GM04504 (cell line): ENCODE measurements at places on chromosomes 12 and 14.

DNA sequence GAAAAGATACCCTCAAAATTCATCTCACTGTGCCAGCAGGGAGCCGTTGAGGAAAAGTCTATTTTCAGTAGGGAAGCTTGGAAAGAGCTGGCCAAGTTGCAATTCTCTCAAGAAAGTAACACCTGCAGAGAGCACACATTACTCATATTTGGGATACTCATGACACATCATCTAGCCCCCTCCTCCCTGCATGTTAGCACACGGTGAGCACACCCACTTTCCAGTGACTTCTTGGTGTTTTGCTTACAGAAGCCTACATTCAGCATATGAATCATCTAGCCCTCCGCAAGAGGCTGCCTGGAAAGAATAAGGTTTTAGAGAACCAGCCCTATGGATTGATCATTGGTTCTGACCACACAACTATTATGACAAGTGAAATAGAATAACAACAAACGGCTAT, 124.5 kb downstream of the PTPRO start:
- no peak for DNase-seq

GRCh38 chr12:108082485-108082884, 46.6 kb upstream of the WSCD2 start:
- DNase-seq, result no peak

DNA sequence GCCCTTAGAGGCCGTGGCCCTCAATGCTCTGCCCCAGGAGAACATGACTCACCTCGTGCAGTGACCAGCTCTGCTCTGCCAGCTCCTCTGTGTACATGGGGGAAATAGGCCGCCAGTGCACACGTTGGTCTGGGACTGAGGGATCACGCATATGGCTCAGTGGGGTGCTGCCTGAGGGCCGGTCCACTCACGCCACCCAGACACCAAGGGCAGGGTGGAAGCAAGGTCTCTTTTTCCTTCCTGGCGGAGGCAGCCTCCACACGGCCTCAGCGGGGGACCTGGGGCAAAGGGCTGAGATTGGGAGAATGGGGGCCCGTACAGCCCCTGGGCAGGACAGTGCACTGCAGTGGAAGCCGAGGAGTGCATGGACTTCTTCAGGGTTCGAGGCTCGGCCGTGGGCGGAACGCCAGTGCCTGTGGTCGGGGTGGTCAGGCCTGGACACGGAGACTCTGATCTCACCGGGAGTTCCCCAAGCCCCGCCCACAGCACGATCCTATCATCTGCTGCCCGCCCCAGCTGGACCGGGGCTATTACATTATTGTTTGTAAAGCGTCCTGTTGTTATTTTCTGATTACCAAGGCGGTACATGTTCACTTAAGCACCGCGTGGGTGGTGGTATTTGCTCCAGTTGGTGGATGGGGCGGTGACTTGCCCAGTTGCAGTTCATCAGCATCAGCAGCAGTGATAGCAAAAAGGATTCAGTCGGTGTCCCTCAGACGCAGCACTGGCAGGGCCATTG, 38.8 kb upstream of the TDRD9 start:
- DNase-seq, result no peak

- DNase-seq, result no peak
Measured at GRCh38 chr14:43665570-43666267, 841.4 kb downstream of the FSCB start.

DNA sequence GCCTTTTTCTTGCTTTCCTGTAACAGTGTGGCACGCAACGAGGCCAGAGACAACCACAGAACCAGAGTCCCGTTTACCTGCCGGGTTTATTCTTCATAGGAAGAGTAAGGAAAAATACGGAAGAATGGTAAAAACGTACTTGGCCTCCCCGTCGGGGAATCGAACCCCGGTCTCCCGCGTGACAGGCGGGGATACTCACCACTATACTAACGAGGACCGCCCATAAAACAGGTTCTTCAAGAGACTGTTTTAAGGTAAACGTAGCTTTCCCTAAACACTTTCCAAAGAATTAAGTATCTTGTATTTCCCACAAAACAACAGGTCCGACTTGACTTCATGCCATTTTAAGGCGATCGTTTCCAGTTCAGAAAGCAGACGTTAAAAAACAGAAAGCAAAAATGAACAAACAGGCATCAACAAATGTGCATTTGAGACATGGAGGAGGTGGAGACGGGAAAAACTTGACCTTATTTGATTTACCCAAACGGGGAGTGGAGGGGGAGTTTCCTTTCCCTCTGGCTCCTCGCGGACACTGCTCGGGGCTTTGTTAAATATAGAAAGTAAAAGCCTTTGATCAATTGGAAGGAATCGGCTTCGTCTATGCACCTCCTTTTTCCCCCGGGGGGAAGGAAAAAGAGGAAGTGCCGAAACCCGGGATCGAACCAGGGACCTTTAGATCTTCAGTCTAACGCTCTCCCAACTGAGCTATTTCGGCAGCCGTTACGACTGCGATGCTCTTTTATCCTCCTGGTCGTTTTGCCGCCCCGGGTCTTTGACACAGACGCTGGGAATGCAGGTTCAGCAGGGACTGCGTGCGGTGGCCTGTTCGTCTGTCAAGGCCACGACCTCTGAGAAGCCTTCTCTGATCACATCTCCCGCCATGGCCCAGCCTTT, 13.0 kb upstream of the UBC start:
- DNase-seq, result no peak

- DNase-seq, result peak; percentile 90
Measured at GRCh38 chr14:50928002-50928635, 16.2 kb downstream of the PYGL start.

GRCh38 chr14:97791906-97792305, 994.7 kb downstream of the VRK1 start:
- no peak for DNase-seq

DNA sequence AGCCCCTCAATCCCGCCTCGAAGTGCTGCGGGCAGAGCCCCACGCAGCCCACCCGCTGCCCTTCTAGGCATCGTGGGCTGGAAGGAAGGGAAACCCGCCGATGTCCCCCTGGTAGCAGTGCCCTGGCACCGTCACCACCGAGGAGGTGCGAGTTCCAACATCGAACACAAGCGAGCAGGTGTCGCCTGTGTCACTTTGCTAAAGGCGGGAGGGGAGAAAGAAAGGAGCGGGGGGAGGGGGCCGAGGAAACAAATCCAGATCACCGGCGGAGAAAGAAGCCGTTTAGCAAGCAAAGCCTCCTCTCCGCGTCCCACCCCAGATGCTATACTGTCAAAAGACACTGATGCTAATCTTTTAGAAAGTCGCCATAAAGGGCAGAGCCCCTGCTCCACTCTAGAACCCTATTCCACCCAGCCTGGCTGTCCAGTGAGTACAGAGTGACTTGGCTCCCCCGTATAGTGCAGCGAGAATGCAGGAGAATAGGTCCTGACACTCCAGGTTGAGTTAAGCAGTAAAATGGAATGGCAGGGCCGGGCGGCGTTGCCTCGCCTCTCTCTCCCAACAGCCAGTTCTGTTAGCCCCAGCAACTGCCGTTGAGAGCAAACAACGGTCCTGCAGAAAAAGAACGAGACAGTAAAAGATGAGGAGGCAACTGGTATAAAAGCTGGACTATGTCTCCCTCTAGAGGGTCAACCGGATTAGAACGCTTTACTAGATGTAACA, 67.9 kb upstream of the USP15 start:
- DNase-seq, result peak; percentile 68

- no peak for DNase-seq
Measured at GRCh38 chr12:121776190-121777098, 17.0 kb downstream of the RHOF start.

DNA sequence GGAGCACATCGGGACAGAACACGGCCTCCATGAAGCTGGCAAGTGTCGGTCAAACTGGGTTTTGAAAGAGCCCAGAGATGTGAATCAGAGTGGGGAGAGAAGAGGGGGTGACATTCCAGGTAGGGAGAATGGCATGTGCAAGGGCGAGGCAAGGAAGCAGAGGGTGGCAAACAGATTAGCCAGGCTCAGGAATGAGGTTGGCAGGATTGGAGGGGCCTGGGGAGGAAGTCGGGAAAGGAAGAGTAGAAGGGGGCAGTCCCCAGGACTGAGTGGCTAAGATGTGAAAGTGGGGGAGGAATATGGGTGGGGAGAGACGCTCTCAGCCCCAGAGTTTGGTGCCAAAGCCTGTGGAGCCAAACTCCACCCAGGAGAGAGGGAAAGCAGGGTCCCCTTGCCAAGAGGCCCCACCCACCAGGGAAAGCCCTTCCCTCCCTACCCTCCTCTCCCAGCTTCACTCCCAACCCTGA, 5.5 kb upstream of the HDAC7 start:
- no peak for DNase-seq

DNA sequence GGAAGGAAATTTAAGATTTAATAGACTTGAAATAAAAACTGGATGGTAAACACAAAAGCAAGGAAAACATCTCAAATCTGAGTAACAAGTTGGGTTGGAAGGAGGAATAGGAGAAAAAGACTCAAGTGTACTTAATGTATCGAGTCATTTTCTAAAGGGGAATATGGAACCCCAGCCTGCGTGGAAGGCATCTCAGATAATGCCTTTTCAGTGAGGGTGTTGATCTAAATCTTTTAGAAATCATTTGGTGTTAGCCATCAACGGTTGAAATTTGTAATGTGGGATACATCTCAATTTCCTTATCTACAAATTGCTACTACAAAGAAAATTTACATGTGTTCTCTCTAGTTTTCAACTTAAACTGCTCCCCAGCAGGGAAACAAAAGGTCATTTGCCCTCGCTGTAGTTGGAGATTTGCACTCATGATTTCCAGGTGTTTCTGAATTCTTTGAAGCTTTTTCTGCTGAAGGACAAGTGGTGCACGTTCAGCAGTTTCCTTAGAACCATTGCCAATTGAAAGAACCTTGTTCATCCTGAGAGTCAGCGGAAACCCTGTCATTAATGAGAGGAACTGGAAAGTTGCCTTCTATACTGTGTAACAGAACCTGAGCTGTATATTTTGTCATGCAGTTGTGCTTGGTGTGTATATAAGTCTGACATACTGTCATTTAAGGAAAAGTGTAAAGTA, 2.2 kb downstream of the PCBP2 start:
- no peak for DNase-seq

- no peak for DNase-seq
Measured at GRCh38 chr12:27486961-27487360, 37.0 kb upstream of the PPFIBP1 start.

GRCh38 chr14:99064262-99064954, 207.6 kb downstream of the BCL11B start:
- DNase-seq, result no peak

DNA sequence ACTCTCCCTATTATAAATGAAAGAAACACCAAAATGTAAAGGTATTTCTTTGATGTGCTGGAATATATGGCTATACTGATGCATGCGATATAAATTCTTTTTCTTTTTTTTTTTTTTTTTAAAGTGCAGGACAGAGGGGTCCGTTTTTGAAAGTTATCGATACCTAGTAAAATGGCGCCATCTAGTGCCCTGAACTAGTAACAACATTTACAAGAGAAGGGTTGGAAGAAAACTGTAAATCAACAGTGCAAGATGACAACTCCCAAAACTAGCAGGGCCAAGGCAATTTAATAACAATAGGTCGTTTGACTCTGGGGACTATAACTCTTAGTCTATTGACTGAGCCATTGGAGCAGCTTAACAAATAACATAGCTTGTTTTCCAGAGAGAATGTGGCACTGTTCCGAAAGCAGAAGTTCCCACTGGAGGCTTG, 137.7 kb downstream of the SPTSSA start:
- DNase-seq, result no peak

DNA sequence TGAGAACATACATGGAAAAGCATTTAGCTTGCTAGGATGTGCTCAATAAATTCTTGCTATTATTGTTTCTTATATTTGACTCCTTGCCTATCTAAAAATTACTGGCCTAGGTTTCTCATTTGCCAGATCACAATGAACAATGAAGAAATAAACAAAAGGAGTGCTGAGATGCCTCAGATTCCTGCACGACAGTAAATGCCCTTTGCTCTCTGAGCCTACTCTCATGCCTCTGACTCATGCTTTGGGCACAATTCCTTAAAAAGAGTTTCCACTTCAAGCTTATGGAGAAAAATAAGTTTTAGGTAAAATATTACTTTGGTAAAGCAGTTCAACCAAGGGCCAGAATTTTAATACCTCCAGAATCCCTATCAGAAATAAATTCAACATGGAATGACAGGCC, 30.9 kb downstream of the GRIN2B start:
- DNase-seq, result no peak

DNA sequence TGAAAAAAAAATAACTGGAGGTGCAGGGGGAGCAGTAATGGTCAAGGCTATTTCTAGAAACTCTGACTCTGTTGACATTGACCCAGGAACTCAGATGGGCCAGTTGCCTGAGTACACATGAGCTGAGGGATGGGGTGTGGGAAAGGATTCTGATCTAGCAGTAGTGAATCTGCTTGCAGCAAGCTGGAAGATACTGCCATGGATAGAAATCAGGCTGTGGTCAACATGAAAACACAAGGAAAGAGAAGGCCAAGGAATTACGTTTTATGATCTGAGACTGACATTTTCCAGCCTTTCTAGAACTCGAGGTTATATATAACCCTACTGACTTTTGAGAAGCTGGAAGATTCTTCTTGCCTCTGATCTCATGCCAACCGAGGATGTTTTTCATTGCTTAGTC, 90.0 kb downstream of the ANO6 start:
- no peak for DNase-seq

- no peak for DNase-seq
Measured at GRCh38 chr14:55441286-55441685, 870 bp upstream of the TBPL2 start.

GRCh38 chr12:65195387-65196055, 26.1 kb downstream of the LEMD3 start:
- no peak for DNase-seq

DNA sequence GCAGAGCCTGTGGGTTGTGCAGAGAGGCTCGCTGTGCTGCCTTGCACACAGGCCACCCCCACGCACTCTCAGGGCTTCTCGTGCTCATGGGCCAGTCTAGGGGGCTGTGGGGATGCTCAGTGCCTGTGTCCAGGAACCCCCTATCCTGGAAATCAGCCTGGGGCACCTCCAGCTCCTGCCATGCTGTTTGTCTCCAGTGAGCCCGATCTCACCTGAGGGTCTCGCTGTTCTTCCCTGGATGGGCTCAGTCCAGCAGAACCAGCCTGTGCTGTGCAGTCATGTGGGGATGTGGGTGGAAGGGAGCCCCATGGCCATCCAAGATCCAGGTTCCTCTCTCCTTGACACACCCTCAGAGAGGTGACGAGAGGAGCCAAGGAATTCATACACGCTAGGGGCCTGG, 26.7 kb downstream of the SERPINA1 start:
- no peak for DNase-seq

GRCh38 chr12:124696693-124697476, 129.5 kb upstream of the NCOR2 start:
- DNase-seq, result no peak

GRCh38 chr14:94050231-94050880, 24.2 kb downstream of the OTUB2 start:
- no peak for DNase-seq
